ENCODE measurements at places on chromosomes 16 and 17.

DNA sequence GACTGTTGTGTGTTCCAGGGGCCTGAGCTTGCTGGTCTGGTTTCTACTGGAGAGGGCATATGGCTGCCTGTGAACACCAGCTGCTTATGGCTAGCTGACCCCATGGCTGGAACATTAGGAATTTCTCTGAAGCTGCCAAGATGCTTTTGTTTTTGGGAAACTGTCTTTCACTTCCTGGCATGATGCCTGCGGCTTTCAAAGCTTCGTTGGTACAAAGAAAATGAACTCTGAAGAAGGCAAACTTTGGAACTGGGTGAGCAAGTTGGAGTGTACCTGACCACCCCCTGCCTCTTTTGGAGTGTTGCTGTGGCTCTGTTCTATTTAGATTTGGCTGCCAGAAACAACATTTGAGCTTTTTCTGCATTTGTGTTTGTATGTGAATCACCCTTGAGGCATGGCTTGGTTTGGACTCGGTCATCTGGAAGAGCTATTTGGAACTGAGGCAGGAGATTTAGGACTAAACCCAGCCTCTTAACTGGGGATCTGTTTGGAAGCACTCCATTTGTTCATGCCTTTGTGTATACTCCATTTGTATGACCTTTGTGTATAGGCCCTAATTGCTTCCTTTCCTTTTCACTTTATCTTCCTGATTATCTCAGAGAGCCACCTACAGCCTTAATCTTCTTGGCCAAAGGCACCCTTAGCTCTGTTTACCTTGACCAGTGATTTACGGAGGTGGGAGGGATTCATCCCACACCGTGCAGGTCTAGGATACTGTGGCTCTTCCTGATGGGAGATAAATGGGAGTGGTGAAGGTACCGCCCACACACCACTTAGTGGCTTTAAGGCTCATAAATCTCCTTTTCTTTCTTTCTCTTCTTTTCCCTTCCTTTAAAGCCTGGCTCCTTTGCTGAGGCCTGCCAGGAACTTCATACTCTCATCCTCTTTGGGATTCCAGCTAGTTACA lies 7.3 kb upstream of the CPHXL start:
- peak; percentile 2 for DNase-seq

- DNase-seq = peak; percentile 75
Measured at GRCh38 chr17:45261577-45262515, at the start of gene SPATA32. TSS of gene SPATA32 (minus strand) at chr17:45262094. CDS start at chr17:45262016, 78 bp downstream.

DNA sequence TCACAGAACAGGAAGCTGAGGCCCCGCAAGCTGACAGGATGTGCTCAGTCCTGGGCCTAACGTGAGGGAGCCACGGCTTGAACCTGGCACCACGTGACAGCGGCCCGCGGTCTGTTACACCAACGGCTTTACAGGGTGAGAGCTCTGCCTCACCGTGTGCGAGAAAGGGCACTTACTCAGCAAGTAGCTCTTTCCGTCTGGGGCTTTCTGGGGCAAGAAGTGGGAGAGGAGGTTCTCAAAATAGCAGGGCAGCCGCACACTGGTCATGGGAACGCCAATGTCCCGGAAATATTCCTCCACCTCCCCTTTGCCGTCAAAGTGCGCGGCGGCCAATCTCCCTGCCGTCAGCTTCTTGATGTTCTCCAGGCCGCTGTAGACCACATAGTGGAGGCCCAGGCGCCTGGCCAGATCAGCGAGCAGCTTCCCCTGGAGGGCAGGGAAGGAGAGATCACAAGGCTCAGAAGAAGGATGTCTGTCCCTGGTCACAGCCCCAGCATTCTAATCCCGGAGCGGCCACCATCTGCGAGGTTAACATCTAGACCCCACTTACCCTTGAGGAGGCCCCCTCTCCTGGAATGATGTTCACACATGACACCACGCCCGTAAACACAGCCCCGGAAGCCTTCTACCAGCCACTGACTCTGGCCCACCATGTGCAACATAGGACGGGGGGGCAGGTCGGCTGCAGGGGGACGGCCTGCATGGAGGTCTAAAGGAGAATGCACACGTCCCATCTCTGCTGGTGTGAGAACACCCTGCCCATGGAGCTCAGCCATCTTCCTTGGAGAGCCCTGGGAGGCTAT lies 8.2 kb downstream of the NMRAL1 start:
- no peak for DNase-seq

DNA sequence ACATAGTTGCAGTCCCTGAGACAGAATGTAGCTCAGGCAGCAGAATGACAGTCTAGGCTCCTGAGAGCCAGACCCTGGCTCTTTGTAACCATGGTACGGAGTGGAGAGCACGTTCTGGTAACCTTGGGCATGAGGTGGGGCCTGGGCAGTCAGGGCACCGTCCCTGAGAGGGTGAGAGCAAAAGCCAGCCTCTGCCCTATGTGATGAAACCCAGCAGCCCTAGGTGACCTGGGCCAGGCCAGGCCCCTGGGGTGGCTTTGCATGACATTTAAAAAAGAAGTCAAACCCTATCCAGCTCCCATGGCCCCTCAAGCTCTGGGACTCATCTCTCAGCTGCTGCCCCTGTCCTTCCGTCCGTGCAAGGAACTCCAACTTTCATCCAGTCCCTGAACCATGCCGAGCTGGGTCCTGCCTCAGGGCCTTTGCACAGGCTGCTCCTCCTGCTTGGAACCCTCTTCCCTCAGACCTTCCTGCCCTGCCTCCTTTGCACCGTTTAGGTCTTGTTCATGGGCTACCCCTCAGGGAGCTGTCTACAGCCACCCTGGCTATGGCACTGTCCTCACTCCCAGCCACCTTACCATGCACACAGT lies 188.6 kb downstream of the NTN1 start:
- no peak for DNase-seq

GRCh38 chr17:59791603-59792457 lies 84.4 kb downstream of the VMP1 start:
- DNase-seq = no peak

DNA sequence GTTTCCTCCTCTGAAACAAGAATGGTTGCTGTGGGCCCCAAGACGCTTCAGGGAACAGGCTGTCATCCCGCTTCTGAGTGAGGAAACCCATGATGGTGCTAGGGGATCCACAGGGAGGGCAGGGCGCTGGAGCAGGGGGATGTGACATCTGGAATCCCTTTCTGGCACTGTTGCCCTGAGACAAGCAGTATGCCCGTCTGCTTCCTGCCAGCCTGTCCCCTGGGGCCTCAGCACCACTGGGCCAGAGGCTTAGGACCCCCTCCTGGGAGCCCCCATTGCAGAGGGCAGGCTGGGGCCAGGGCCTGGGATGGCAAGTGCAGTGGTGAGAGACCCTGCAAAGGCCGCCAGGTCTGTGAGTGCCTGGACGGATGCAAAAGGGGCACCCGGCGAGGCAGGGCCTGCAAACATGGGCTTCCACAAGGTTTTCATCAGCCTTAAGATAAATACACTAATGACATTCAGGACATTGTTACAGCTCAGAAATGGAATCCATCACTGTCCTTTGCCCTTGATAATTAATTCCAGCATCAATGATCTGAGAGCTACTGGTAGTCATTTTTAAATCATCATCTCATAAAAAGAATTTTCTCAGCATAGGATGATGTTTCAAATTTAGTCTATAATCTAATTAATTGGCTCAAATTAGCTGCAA lies 51.6 kb downstream of the PRMT7 start:
- no peak for DNase-seq

GRCh38 chr16:17104654-17105053 lies 366.1 kb downstream of the XYLT1 start:
- no peak for DNase-seq

Measured in mesendoderm (in vitro differentiated cells).